ENCODE measurements at places on chromosomes 7 and 10.
A peak's percentile ranks its signal among the peaks of the same experiment; 100 is the strongest.

DNA sequence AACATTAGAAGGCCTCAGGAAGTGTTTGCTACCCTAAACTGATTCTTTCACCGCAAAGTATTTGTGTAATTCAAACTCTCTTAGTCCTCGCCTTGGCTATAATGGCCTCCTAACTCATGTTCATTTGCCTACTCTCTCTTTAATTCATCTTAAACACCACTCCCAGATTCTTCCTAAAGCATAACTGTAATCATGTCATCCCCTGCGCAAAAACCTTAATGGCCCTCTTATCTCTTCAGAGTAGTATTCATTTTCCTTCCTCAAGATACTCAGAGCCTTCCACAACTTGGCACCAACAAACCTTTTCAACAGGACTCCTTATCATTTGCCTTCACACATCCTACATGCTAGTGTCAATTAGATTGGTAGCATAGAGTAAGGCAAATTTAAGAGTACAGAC is 42.9 kb downstream of the CSTF2T start:
- ATAC-seq = no peak

DNA sequence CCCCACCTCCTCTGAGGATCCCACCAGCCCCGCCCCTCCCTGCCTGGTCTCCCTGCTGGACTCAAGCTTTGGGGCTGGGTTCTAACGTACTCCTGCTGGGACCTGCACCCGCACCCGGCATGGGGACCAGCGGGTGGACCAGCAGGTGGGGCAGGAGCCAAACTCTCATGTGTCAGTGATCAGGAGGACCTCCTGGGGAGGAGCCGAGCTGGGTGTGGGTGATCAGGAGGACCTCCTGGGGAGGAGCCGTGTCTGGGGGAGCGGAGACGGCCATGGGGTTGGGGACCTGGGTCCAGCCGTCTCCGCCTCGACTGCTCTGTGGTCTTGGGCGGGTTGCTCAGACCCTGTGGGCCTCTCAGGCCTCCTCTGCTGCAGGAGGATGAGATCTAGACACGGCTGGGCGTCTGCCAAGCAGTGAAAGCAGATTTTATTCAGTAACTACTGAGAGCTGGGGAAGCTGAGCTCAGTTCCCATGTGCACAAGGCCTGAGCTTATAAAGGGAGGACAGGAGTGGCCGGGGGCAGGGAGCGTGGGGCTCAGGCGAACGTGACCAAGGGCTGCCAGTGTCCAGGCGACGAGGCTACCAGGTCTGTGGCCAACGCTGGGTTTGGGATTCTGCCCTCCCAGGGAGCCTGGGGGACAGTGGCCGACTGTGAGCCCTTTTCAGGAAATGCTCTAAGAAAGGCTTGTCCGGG is 33.6 kb upstream of the UTF1 start:
- ATAC-seq = peak; percentile 31

- ATAC-seq = peak; percentile 52
Observed at GRCh38 chr10:24415455-24416125, 206.7 kb downstream of the KIAA1217 start.

- no peak for ATAC-seq
Observed at GRCh38 chr10:100347568-100348195, 649 bp downstream of the SCD start.

- no peak for ATAC-seq
Observed at GRCh38 chr7:100516135-100516812, 22.7 kb upstream of the AGFG2 start.

- no peak for ATAC-seq
Observed at GRCh38 chr10:24344279-24344678, 135.3 kb downstream of the KIAA1217 start.

- no peak for ATAC-seq
Observed at GRCh38 chr7:105678811-105679495, 97.7 kb upstream of the EFCAB10 start.

DNA sequence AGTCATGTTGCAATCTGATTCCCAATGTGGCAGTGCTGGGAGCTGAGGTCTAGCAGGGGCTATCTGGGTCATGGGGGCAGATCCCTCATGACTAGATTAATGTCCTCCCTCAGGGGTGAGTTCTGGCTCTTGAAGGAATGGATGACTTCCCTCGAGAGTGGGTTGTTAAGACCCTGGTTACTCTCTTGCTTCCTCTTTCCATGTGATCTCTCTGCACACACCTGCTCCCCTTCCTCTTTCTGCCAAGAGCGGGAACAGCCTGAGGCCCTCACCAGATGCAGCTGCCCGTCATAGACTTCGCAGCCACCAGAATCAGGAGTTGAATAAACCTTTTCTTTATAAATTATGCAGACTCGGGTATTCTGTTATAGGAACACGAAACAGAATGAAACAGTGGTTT is 37.8 kb downstream of the SFMBT2 start:
- no peak for ATAC-seq

GRCh38 chr10:118547282-118547681 is 48.2 kb downstream of the PRLHR start:
- ATAC-seq = no peak

DNA sequence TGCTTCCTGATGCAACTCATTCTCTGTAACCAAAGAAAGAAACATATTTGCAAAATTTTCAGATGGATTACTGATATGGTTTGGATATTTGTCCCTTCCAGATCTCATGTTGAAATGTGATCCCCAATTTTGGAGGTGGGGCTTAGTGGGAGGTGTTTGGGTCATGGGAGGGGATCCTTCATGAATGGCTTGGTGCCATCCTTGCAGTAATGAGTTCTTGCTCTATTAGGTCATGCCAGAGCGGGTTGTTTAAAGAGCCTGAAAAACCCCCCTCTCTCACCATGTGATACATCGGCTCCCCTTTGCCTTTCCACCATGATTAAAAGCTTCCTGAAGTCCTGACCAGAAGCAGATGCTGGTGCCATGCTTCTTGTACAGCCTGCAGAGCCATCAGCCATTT is 43.8 kb upstream of the PRKG1 start:
- no peak for ATAC-seq

GRCh38 chr10:69361303-69361614 is 55.5 kb downstream of the TACR2 start:
- no peak for ATAC-seq

GRCh38 chr7:51973071-51973470 is 656.5 kb upstream of the COBL start:
- no peak for ATAC-seq

- no peak for ATAC-seq
Observed at GRCh38 chr10:74906611-74907198, 80.3 kb downstream of the KAT6B start.

- ATAC-seq = no peak
Observed at GRCh38 chr7:85052056-85052737, 134.7 kb downstream of the SEMA3D start.

- ATAC-seq = no peak
Observed at GRCh38 chr10:48771234-48771633, 86.6 kb downstream of the WDFY4 start.

DNA sequence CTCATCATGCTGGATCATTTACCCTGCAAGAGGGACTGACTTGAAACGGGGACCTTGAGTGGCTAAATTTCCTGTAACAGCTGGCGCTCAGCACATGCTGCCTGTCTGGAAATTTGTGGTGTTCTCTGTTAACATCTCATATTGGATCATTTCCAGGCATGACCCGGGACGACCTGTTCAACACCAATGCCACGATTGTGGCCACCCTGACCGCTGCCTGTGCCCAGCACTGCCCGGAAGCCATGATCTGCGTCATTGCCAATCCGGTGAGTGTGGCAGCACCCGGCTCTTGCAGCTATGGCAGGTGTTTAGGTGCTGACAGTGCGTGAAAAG is 9.9 kb downstream of the MDH2 start:
- no peak for ATAC-seq

DNA sequence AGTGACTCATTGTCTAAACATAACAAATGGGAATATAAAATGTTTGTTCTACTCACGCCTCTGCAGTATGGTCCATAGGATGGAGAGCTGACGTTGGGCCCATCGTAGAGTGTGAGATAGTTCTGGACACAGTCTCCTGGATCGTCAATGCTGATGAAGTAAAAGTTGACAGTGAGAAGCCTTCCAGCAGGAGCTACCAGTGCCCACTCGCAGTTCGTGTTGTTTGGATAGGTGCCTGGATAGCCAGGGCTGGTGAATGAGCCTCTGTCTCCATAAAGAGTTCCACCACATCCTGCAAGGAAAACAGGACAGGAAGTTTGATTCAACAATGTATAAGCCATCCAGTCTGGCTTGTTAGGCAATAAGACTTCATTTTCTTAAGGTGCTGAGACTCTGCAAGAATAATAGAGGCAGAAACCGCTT is 79.6 kb downstream of the OR13A1 start:
- ATAC-seq = peak; percentile 80

DNA sequence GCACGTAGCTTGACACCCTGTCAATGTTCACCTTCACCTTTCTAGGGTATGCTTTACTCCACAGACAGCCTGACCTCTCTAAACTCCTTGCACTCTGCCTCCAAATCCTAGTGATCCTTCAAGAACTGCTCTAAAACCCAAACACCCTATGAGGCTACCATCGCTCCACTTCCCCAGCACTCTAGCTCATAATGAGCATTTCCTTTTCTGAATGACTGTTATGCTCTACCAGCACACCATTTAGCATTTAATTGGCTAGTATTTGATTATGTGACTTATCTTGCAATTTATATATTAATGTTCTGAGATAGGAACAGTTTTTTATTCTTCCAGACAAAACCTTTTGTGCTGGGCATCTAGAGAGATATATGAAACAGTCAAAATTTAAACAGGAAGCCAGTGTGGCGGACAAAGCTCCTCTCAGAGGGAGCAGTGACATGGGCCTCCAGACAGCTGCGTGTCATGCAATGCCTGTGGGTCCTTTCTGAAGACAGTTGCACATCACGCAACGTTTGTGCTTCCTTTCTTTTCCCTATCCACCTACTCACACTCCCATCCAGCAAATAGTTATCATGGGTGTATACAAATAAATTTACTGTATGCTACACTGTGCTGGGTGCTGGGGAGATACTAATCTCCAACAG is 86.3 kb downstream of the ALOX5 start:
- ATAC-seq = no peak

GRCh38 chr10:130656187-130656575 is 520.0 kb downstream of the GLRX3 start:
- no peak for ATAC-seq

- ATAC-seq = no peak
Observed at GRCh38 chr7:111571720-111572119, 9.4 kb upstream of the IMMP2L start.

DNA sequence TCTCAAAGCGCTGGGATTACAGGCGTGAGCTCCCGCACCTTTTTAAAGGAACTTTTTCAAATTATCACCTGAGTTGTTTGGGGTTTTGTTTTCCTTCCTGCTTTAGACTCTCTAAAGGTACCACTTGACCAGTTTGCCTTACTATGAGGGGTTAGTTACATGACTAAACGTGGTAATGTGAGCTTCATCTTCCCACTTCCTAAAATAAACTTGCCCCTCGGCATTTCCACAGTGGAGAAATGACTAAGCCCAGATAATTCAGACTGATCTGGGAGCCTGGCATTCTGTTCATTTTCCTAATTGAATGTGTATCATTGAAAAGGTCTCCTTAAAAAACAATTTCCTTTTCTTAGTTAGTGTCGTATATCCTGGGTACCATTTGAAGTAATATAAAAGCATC is 163.4 kb downstream of the PLXDC2 start:
- no peak for ATAC-seq

- ATAC-seq = no peak
Observed at GRCh38 chr7:463362-463781, 56.3 kb downstream of the PDGFA start.

DNA sequence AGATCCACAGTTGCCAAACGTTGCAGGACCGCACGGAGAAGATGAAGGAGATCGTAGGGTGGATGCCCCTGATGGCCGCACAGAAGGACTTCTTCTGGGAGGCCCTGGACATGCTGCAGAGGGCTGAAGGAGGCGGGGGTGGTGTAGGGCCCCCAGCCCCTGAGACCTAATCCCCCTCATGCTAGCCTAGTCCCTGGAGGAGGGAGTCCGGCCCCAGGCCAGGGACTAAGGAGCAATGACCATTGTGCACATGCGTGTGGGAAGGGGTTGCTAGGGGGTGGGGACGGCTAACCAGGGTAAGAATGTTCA is 1.5 kb upstream of the PCOLCE start:
- no peak for ATAC-seq

DNA sequence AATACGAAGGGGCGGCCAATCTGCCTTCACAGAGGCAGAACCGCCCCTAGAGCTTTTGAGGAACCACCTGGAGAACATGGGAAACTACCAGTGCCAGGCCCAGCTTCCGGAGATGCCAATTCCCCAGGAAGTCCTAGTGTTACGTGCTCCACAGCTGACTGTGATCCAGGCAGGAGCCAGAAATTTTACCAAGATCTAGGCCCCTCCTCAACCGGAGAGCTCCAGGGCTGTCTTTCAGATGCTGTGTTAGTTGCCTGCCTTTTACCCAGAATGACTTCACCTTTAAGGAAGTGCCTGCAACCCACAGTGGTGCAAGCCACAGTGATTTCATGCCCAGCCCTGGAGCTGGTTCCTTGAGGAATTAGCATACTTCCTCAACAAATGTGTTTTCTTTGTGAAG is 62.9 kb downstream of the ELMO1 start:
- ATAC-seq = no peak

- ATAC-seq = no peak
Observed at GRCh38 chr10:47276576-47277351, 23.2 kb upstream of the GDF10 start.

DNA sequence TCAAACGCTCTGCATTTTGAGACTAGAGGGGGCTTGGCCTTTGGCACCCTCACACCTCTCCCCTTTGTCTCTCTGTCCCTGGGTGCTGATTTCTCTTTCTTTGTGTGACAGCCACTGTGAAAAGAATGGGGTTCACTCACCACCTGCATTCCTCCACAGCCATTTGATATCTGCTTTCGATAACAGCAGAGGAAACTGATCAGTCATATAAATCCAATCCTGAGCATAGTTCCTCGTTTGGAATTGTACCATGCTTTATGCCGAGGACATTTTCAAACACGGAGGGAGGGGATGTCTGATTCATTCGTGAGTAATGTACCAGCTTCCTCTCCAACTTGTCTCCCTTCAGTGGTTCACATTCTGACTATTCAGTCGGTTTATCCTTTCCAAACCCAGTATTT is 15.8 kb downstream of the MET start:
- no peak for ATAC-seq

- no peak for ATAC-seq
Observed at GRCh38 chr10:101529725-101530553, 58.1 kb downstream of the POLL start.

DNA sequence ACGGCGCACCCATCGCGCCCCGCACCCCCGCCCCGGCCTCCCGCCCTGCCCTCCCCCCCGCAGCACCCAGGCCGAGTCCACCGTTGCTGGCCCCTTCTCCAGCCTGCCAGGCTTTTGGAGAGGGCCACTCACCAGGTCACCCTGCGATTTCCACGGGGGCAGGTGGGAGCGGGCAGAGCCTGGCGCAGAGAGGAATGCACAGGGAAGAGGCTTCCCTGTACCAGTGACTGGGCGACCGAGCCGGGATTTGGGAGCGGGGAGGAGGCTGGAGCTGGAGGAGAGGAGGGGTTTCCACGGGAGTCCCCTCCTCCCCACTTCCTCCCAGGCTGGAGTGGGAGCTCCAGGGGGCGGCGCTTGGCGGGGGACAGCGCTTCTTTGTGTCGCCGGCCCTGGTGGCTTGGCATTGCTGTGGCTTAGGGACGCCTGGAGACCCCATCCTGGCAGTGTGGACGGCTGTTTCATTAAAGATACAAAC is 19.3 kb downstream of the TCAF1 start:
- ATAC-seq = peak; percentile 49

- ATAC-seq = no peak
Observed at GRCh38 chr10:32981760-32982159, 23.7 kb upstream of the ITGB1 start.

All from motor neuron (in vitro differentiated cells).